ENCODE measurements at places on chromosomes 11 and 22.

DNA sequence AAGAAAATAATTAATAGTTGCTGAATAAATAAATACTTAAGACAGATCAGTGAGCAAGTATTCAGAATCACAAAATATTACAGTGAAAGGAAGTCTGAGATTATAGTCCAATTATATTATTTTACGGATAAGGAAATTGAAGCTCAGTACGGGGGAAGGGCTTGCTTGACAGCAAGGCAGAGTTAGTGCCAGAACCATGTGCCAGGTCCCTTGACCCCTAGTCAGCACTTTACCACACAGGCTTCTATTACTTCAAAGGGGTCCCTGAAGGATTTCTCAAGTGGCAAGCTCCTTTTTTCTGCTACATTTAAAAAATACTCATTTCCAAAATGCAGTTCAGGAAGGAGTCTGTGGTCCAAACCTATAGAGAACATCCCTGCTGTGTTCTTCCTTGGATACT lies 85.3 kb downstream of the CLPB start:
- no peak overlapping the region for H3K27ac ChIP-seq
- no peaks in the 10 kb centered on the region for H3K27me3 ChIP-seq
- H3K4me1 ChIP-seq, result no peaks in the 10 kb centered on the region
- no peak overlapping the region for H3K4me3 ChIP-seq

DNA sequence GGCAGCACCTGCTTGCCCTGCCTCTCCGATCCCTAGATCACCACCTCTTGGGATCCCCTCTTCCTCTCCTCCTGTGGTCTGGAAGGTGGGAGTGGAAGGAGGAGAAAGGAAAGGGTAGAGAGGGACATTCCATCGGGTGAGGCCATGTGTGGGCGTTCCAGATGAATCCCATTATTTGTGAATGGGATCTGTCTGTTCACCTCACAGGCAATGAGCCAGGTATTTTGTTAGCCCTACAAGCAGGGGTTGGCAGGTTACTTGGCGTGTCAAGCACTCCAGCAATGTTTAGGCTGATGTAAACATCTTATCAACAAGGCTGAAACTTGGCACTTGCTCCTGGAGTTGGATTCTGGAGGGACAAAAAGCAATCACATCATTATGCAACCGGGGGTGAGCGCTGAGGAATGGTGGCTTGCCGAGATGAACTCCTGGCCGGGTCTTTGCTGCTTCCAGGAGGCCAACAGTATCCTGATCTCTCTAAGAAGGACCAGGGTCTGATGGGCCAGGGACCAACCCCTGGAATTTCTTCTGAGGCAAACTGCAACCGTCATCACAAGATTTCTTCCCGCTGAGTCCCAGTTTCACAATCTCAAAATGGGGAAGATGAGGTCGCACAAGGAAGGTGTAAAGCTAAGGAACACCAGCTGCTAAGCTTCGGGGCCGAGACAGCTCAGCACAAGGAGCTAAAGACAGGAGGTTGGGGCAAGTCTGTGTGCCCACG lies 7.8 kb downstream of the ADAMTS8 start:
- H3K27me3 ChIP-seq, result peaks cover 9% of the 10 kb centered on the region
- H3K27ac ChIP-seq, result no peak overlapping the region
- H3K4me1 ChIP-seq, result no peaks in the 10 kb centered on the region
- DNase-seq, result no peak

GRCh38 chr11:74288161-74288560 lies 23.3 kb downstream of the P4HA3 start:
- H3K27ac ChIP-seq, result no peak overlapping the region
- DNase-seq, result no peak
- no peaks in the 10 kb centered on the region for H3K4me1 ChIP-seq

DNA sequence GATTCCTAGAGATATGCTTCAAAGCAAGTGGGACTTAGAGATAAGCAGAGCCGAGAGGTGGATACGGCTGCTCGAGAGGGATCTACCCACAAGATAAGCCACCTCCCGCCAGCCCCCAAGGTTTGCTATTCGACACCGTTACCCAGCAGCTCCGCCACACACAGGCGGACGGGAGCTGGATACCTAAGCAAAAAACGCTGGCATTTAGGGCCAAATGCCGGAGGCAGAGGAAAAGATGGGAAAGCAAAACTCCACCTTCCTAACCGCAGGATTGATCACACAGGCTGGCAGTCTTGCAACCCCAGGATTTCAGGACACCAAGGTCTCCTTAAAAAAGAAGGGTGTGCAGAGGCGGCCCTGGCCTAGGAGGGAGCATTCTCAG lies 709 bp downstream of the FTH1 start:
- H3K27me3 ChIP-seq, result no peaks in the 10 kb centered on the region
- H3K36me3 ChIP-seq, result peaks cover 29% of the 10 kb centered on the region
- peak overlapping the region; percentile 98 for H3K4me3 ChIP-seq

DNA sequence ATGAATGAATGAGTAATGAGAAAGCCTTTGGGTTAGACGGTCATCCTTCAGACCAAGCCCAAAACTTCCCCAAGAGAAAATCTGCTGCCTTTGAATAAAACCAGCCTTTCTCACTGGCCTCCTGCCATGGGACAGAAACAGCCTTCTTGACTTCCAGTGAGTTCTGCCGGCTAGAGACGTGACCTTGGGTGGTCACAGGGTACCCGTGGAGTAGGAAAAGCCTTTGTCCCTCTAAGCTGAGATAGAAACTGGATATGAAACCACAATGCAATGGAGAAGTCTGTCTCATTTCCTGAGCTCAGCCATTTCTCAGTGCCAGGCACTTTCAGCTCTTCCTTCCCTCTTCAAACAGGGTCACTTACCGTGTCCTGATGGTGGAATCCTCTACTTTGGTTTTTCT lies 21.2 kb upstream of the YWHAH start:
- H3K4me1 ChIP-seq, result no peaks in the 10 kb centered on the region
- H3K4me3 ChIP-seq, result no peak overlapping the region
- no peak overlapping the region for H3K27ac ChIP-seq
- H3K36me3 ChIP-seq, result no peaks in the 10 kb centered on the region
- no peak for DNase-seq

DNA sequence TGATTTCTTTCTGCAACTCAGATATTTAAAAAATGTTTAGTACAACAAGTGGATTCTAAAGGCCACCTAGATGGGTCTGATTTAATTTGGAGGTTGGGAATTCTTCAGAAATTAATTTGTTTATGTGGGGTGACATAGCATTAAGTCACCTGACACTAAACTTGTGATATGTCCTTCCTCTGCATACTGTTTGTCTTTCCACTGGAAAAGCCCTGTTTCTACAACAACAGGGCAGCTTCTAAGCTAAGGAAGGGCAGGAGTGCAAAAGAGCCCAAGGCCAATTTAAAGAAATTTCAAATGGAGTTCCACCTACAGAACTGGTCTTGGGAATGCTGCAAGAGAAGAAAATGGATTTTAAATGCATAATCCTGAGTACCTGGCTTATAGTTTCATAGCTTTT lies 319.2 kb downstream of the SOX6 start:
- H3K27ac ChIP-seq, result no peak overlapping the region
- H3K36me3 ChIP-seq, result no peaks in the 10 kb centered on the region
- no peaks in the 10 kb centered on the region for H3K27me3 ChIP-seq

DNA sequence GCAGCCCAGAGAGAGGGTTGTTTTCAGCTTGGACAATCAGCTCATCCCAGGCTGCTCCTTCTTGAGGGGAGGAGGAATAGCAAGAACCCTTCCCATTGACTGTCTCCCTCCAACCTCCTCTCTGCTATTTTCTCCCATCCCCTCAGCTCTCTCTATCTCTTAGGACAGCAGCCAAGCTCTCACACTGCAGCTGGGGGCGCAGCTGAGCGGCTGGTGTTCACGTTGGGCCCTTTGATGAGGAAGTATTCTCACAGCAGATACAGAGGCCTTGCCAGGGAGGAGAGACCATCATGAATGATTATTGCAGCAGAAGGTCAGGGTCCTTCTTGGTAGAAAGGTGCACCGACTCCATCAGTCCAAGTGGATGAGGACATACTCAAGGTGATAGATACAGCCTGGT lies 26.5 kb upstream of the CADM1 start:
- H3K4me3 ChIP-seq, result no peak overlapping the region
- no peak overlapping the region for H3K27ac ChIP-seq
- no peak for DNase-seq
- H3K27me3 ChIP-seq, result peaks cover 3% of the 10 kb centered on the region
- no peaks in the 10 kb centered on the region for H3K36me3 ChIP-seq

GRCh38 chr11:103079833-103080232 lies 12.1 kb downstream of the DCUN1D5 start:
- H3K4me3 ChIP-seq, result no peak overlapping the region
- H3K4me1 ChIP-seq, result no peaks in the 10 kb centered on the region
- H3K36me3 ChIP-seq, result peaks cover 57% of the 10 kb centered on the region

- H3K4me1 ChIP-seq, result peaks cover 28% of the 10 kb centered on the region
- no peaks in the 10 kb centered on the region for H3K27me3 ChIP-seq
- no peak overlapping the region for H3K27ac ChIP-seq
- DNase-seq, result no peak
- H3K36me3 ChIP-seq, result peaks cover 34% of the 10 kb centered on the region
Observed at GRCh38 chr11:66335531-66336233, 552 bp downstream of the RIN1 start.

GRCh38 chr22:18022876-18023275 lies 1.5 kb downstream of the MICAL3 start:
- DNase-seq, result no peak
- H3K4me3 ChIP-seq, result no peak overlapping the region
- no peaks in the 10 kb centered on the region for H3K36me3 ChIP-seq
- no peak overlapping the region for H3K27ac ChIP-seq
- peaks cover 17% of the 10 kb centered on the region for H3K27me3 ChIP-seq
- peaks cover 16% of the 10 kb centered on the region for H3K4me1 ChIP-seq

DNA sequence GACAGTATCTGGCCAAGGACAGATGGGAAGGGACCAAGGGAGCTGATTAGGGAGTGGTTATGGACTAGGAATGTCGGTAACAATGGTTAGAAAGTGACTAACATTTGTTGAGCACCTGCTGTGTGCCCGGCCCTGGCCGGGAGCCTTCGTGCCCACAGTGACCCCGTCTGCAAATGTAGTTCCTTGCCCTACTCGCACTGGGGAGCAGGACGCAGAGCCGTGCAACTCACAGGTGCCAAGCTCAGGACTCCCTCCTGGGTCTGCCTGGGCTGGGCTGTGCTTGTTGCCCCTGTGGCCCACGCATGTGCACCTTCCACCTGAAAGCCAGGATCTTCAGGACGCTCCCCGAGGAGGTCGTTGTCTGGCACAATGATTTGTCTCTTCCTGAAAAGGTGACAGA lies 56.7 kb upstream of the PPP6R3 start:
- no peaks in the 10 kb centered on the region for H3K4me1 ChIP-seq
- H3K27me3 ChIP-seq, result no peaks in the 10 kb centered on the region
- H3K27ac ChIP-seq, result no peak overlapping the region
- no peak for DNase-seq
- H3K36me3 ChIP-seq, result no peaks in the 10 kb centered on the region

GRCh38 chr11:114130115-114130576 lies 70.6 kb downstream of the ZBTB16 start:
- no peaks in the 10 kb centered on the region for H3K36me3 ChIP-seq
- H3K4me3 ChIP-seq, result no peak overlapping the region
- peaks cover 3% of the 10 kb centered on the region for H3K4me1 ChIP-seq
- no peaks in the 10 kb centered on the region for H3K27me3 ChIP-seq
- DNase-seq, result no peak
- H3K27ac ChIP-seq, result no peak overlapping the region

DNA sequence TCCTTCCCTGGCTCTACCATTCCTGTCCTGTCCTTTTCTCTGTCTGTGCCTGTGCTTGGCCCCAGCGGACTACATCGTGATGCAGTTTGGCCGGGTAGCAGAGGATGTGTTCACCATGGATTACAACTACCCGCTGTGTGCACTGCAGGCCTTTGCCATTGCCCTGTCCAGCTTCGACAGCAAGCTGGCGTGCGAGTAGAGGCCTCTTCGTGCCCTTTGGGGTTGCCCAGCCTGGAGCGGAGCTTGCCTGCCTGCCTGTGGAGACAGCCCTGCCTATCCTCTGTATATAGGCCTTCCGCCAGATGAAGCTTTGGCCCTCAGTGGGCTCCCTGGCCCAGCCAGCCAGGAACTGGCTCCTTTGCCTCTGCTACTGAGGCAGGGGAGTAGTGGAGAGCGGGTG lies 20.4 kb downstream of the TUB start:
- H3K27ac ChIP-seq, result no peak overlapping the region
- peaks cover 2% of the 10 kb centered on the region for H3K36me3 ChIP-seq
- H3K4me1 ChIP-seq, result no peaks in the 10 kb centered on the region
- DNase-seq, result no peak

- H3K27me3 ChIP-seq, result peaks cover 6% of the 10 kb centered on the region
- H3K27ac ChIP-seq, result no peak overlapping the region
- DNase-seq, result no peak
- H3K36me3 ChIP-seq, result no peaks in the 10 kb centered on the region
- no peak overlapping the region for H3K4me3 ChIP-seq
Observed at GRCh38 chr11:134278356-134278755, 2.2 kb downstream of the GLB1L3 start.

GRCh38 chr11:2669634-2670469 lies 29.9 kb downstream of the KCNQ1OT1 start:
- no peaks in the 10 kb centered on the region for H3K4me1 ChIP-seq
- H3K27me3 ChIP-seq, result no peaks in the 10 kb centered on the region
- no peak overlapping the region for H3K27ac ChIP-seq
- no peak for DNase-seq
- no peak overlapping the region for H3K4me3 ChIP-seq

DNA sequence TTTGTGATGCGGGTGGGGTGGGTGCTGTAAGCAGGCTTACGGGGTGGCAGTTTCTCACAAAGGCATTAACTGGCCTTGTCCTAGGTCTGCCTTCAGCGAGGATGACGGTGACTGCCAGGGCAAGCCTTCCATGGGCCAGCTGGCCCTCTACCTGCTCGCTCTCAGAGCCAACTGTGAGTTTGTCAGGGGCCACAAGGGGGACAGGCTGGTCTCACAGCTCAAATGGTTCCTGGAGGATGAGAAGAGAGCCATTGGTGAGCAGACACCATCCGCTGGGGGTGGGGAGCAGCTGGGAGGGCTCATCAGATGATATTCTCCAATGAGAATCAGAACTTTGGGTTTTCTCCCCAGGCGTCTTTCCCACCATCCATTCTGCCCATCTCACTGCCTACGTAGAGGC lies 5.8 kb downstream of the TCN2 start:
- H3K36me3 ChIP-seq, result no peaks in the 10 kb centered on the region
- no peak overlapping the region for H3K4me3 ChIP-seq
- no peaks in the 10 kb centered on the region for H3K27me3 ChIP-seq
- peaks cover 7% of the 10 kb centered on the region for H3K4me1 ChIP-seq
- DNase-seq, result no peak

GRCh38 chr11:69280451-69280850 lies 13.5 kb upstream of the MYEOV start:
- no peaks in the 10 kb centered on the region for H3K4me1 ChIP-seq
- no peak overlapping the region for H3K4me3 ChIP-seq
- no peak overlapping the region for H3K27ac ChIP-seq
- H3K36me3 ChIP-seq, result no peaks in the 10 kb centered on the region
- no peak for DNase-seq

DNA sequence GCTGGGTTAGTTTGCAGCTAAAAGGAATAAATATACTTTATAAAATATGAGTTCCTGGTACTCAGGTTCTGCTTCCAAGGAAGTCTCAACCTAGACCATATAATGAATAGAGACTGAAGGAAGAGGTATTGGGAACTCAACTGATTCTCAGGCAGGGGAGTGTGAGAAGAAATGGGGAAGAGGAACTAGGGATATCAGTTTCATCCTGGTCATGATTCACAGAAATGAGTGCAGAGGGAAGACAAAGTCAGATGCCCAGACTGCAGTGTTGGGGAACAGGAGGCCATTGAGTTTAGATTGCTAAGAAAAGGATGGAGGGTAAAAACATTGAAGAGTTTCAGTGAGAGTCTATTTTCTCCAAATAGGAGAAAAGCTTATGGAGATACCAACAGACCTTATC lies 28.8 kb downstream of the PLAAT5 start:
- H3K27me3 ChIP-seq, result no peaks in the 10 kb centered on the region
- H3K27ac ChIP-seq, result no peak overlapping the region
- no peak overlapping the region for H3K4me3 ChIP-seq
- no peaks in the 10 kb centered on the region for H3K4me1 ChIP-seq
- DNase-seq, result no peak

- no peak overlapping the region for H3K27ac ChIP-seq
- DNase-seq, result no peak
- peaks cover 4% of the 10 kb centered on the region for H3K27me3 ChIP-seq
- H3K4me1 ChIP-seq, result no peaks in the 10 kb centered on the region
- H3K36me3 ChIP-seq, result no peaks in the 10 kb centered on the region
Observed at GRCh38 chr11:45610627-45611026, 54.8 kb downstream of the CHST1 start.
